ENCODE measurements at places on chromosomes 1 and 21.
A peak's percentile ranks its signal among the peaks of the same experiment; 100 is the strongest.

DNA sequence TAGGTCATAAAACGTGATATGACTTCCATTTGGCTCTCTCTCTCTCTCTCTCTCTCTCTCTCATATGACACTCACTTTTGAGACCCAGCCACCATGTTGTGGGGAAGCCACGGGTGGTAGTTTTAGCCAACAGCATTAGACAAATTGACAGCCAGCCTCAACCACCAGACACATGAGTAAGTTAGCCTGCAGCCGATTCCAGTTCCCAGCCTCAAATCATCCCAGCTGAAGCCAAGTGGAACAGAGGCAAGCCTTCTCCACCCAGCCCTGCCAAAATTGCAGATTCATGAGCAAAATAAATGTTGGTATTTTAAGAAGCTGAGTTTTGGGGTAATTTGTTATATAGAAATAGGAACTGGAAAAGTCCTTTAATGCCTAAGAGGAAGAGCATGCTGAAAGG lies 98.0 kb upstream of the DNAH14 start:
- no peaks in the 10 kb centered on the region for H3K36me3 ChIP-seq
- no peak for DNase-seq
- no peak overlapping the region for H3K4me3 ChIP-seq
- H3K27me3 ChIP-seq, result peaks cover 24% of the 10 kb centered on the region

- H3K27ac ChIP-seq, result no peak overlapping the region
- peaks cover 92% of the 10 kb centered on the region for H3K4me1 ChIP-seq
- no peak overlapping the region for H3K4me3 ChIP-seq
- H3K27me3 ChIP-seq, result no peaks in the 10 kb centered on the region
- peaks cover 63% of the 10 kb centered on the region for H3K36me3 ChIP-seq
Measured at GRCh38 chr1:167476061-167476460, 42.3 kb downstream of the CD247 start.

DNA sequence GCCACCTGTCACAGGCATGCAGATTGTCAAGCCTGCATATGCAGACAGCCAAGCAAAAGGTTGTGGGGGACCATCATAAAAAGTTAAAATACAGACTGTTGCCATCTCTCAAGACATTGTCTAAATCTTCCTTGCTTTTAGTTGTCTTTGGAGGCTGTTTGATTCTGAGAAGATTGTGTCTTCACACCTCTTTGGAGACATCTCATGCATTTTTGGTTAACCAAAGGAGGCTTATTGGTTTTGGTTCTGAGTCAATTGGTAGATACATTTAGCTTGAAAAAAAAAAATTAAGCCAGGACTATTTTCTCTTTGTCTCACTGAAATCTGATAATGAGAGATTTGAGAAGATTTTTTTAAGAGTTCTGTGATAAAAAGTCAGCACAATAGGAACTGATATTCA lies 217.6 kb downstream of the LYPLAL1 start:
- H3K4me1 ChIP-seq, result no peaks in the 10 kb centered on the region
- DNase-seq, result no peak
- no peaks in the 10 kb centered on the region for H3K36me3 ChIP-seq
- no peak overlapping the region for H3K27ac ChIP-seq
- H3K4me3 ChIP-seq, result no peak overlapping the region

GRCh38 chr21:16322454-16322853 lies 592.7 kb downstream of the USP25 start:
- DNase-seq, result no peak
- no peaks in the 10 kb centered on the region for H3K27me3 ChIP-seq
- H3K4me1 ChIP-seq, result no peaks in the 10 kb centered on the region
- H3K36me3 ChIP-seq, result no peaks in the 10 kb centered on the region
- no peak overlapping the region for H3K4me3 ChIP-seq

DNA sequence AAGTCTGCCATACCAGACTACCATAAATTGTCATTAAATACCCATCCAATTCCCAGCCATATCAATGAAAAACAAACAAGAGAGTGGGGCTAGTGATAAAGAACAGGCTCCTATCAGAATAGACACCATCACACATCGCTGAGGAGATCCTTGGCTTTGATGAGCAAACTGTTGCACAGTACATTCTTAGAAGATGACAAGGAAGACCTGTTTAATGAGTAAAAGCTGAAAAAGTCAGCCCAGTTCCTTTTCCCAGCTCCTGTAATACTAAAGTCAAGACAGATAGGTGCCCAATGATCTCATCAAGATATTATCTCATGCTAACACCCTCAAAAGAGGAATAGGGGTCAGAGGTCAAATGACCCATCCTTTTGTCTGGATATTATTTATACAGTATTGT lies 164.5 kb upstream of the COA6 start:
- H3K4me1 ChIP-seq, result peaks cover 11% of the 10 kb centered on the region
- peaks cover 1% of the 10 kb centered on the region for H3K36me3 ChIP-seq
- H3K4me3 ChIP-seq, result no peak overlapping the region
- peaks cover 48% of the 10 kb centered on the region for H3K27me3 ChIP-seq
- no peak for DNase-seq
- H3K27ac ChIP-seq, result no peak overlapping the region

- H3K4me3 ChIP-seq, result no peak overlapping the region
- peaks cover 10% of the 10 kb centered on the region for H3K36me3 ChIP-seq
- peak overlapping the region; percentile 74 for H3K27ac ChIP-seq
- H3K4me1 ChIP-seq, result peaks cover 83% of the 10 kb centered on the region
Measured at GRCh38 chr1:186299570-186299969, 75.5 kb downstream of the TPR start.

- H3K27me3 ChIP-seq, result peaks cover 12% of the 10 kb centered on the region
- no peak overlapping the region for H3K27ac ChIP-seq
- no peaks in the 10 kb centered on the region for H3K4me1 ChIP-seq
- H3K4me3 ChIP-seq, result no peak overlapping the region
- H3K36me3 ChIP-seq, result no peaks in the 10 kb centered on the region
Measured at GRCh38 chr1:67815303-67816094, 17.8 kb downstream of the GNG12 start.

DNA sequence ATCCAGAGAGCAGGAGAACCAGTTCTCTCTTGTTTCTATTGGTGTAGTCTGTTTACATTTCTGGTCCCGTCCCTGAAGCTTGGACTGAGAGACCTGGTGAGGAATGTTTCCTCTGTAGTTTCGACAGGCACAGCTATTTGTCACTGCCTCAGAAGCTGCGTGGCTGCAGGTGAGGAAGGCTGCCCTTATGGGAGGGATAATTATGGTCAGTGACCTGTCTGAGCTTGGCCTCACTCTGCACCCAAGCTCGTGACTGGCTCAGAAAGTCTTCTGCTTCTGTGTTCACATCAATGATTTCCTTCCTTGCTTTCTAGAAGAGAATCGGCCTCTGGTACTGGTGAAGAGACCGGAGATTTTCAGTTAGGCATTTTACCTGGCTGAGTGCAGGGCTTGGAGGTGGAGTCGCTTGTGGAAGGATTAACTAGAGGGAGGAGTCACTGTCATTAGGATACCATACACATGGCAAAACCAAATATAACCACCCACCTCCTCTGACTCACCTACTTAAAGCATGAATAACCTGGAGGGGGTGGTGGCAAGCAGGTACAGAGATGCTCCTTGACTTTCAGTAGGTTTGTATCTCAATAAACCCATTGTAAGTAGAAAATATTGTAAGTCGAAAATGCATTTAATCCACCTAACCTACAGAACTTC lies 19.9 kb upstream of the WDR26 start:
- peaks cover 12% of the 10 kb centered on the region for H3K36me3 ChIP-seq
- no peak overlapping the region for H3K27ac ChIP-seq
- H3K27me3 ChIP-seq, result no peaks in the 10 kb centered on the region
- H3K4me1 ChIP-seq, result peaks cover 39% of the 10 kb centered on the region

DNA sequence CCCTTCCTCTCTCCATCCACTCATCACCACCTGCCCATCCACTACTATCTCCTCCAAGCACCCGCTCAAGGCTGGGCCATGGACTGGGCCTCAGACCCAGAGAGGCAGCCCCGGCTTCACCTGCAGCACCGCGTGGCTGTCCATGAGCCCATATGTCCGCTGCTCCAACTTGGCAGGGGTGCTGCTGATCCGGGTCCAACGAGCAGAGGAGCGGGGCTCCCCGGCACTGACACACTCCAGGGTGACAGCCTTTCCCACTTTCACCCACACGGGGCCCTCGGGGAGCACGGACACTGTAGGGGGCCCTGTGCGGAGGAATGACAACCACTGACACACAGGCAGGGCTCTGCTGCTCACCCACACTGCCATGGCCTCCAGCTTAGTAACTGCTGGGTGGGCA lies 28.9 kb downstream of the LDLRAD2 start:
- H3K36me3 ChIP-seq, result no peaks in the 10 kb centered on the region
- H3K27me3 ChIP-seq, result no peaks in the 10 kb centered on the region
- DNase-seq, result no peak
- H3K4me3 ChIP-seq, result no peak overlapping the region

DNA sequence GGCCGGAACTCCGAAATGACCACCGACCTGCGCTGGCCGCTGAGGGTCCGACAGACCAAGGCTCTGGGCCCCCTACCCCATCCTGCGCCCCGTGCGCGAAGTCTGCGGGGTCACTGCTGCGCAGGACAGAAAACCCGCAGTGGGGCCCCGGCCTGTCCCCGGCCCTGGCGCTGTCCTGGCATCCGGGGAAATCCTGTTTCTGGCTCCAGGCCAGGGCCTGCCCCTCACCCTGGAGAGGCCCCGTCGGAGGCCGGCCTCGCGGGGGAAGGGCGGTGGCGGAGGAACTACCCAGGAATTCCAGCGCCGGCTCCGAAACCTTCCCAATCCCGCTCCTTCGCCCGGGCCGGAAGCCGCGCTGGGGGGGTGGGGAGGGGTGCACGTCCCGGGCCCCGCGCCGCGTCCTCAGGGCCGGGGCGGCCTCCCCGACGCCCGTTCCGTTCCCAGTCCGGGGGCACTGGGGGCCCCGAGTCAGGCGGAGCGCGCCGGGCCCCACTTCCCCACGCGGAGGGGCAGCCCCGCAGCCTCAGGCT lies 77.0 kb downstream of the MORN1 start:
- DNase-seq, result peak; percentile 42
- no peak overlapping the region for H3K4me3 ChIP-seq
- H3K27ac ChIP-seq, result no peak overlapping the region
- H3K27me3 ChIP-seq, result peaks cover 7% of the 10 kb centered on the region
- H3K4me1 ChIP-seq, result peaks cover 37% of the 10 kb centered on the region
- no peaks in the 10 kb centered on the region for H3K36me3 ChIP-seq

DNA sequence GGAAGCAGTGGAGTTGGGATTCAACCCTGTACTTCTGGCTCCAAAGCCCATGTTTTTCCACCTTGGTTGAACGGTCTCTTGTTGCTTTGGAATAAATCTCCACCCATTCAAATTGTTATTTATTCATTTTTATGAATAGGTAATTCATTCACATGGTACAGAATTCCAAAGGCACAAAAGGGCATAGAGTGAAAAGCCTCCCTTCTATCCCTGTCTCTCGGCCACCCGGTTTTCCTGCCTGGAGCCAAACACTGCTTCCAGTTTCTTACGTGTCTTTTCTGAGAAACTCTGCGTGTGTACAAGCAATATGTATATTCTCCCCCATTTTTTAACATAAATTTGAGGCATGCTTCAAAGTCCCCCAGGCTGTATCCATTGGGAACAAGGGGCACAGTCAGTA lies 3.9 kb downstream of the EXTL1 start:
- no peak for DNase-seq
- H3K4me3 ChIP-seq, result no peak overlapping the region
- peaks cover 49% of the 10 kb centered on the region for H3K27me3 ChIP-seq
- no peaks in the 10 kb centered on the region for H3K36me3 ChIP-seq
- H3K27ac ChIP-seq, result no peak overlapping the region
- H3K4me1 ChIP-seq, result no peaks in the 10 kb centered on the region

GRCh38 chr1:199794105-199794863 lies 233.2 kb upstream of the NR5A2 start:
- no peaks in the 10 kb centered on the region for H3K4me1 ChIP-seq
- no peak for DNase-seq
- no peak overlapping the region for H3K4me3 ChIP-seq

- no peak overlapping the region for H3K4me3 ChIP-seq
- no peak overlapping the region for H3K27ac ChIP-seq
- no peaks in the 10 kb centered on the region for H3K36me3 ChIP-seq
- no peaks in the 10 kb centered on the region for H3K4me1 ChIP-seq
- DNase-seq, result peak; percentile 4
- peaks cover 22% of the 10 kb centered on the region for H3K27me3 ChIP-seq
Measured at GRCh38 chr21:46021978-46022544, 40.5 kb downstream of the COL6A1 start.

DNA sequence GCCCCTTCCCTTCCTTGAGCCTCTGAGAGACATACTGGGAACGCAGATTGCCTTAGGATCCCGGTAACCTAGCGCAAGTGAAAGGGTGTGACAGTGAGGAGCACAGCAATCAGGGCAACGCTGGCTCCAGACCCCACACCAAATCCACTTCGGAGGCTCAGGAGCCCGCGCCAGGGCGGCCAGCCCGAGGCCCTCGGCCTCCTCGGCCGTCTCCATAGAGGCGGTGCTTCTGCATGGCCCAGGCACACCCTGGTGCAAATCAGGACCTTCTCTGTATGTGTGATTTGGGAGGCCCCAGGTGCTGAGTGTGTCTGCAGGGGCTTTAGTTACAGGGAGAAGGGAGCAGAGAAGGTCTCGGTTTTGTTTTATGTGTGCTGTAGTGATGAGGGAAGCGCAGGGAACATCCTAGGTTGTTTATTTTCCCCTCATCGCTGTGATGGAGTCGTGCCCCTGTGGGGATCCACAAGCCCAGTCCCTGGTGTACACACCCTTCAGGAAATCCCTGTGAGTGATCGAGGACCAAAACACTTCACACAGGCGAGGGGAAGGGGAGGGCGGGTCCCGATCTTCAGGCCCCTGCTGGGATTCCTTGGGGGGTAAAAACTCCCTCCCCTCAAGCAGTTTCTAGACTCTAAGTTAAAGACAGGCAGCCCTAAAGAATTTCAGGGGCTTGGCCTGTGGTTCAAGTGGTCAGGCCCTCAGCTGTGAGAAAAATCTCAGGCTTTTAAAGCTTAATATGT lies 9.4 kb downstream of the KIAA1614 start:
- H3K4me3 ChIP-seq, result no peak overlapping the region
- peaks cover 50% of the 10 kb centered on the region for H3K27me3 ChIP-seq
- H3K27ac ChIP-seq, result no peak overlapping the region
- no peak for DNase-seq

- no peak overlapping the region for H3K4me3 ChIP-seq
- peaks cover 50% of the 10 kb centered on the region for H3K4me1 ChIP-seq
- peaks cover 6% of the 10 kb centered on the region for H3K27me3 ChIP-seq
- H3K27ac ChIP-seq, result peak overlapping the region; percentile 94
- H3K36me3 ChIP-seq, result peaks cover 21% of the 10 kb centered on the region
Measured at GRCh38 chr1:59045636-59046035, 251.3 kb upstream of the FGGY start.

DNA sequence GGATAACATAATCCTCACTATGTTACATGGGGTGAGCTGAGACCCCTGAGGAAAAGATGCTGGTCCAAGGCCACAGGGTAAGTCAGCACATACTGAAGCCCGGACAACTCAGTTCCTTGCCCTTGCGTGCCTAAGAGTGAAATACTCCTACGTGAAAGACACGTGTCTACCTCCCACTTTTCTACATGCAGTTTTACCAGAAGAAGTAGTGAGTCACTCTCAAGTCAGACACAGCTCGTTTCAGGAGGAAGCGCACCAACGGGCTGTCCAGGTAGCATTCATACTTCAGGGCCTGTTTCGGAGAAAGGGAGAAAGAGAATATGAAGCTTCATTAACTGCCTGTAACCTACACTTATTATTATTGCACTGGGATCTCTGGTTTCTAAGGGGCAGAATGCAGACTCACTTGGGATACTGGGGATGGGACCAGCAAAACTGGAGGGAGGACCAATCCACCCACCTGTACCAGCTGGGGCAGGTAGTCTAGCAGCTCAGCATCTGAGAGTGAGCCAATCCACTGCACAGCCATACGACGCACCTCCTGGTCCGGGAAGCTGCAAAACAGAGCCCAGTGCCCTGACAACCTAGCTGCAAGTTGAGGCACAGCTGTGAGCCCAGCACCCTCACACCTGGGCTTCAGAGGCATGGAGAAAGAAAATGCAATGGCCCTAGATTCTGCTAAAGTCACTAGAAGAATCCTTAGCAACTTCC lies 32.4 kb upstream of the PPP1R15B start:
- H3K36me3 ChIP-seq, result peaks cover 66% of the 10 kb centered on the region
- no peak overlapping the region for H3K4me3 ChIP-seq
- H3K27me3 ChIP-seq, result no peaks in the 10 kb centered on the region
- H3K4me1 ChIP-seq, result peaks cover 33% of the 10 kb centered on the region
- no peak for DNase-seq

Data from activated naive CD4-positive, alpha-beta T cell treated with anti-CD3 and anti-CD28 coated beads, Interleukin-2, amount 10 ng/mL, durations not matched to agents 7 days and 5 days (primary cell).